Stimulated activated CD8-positive, alpha-beta memory T cell treated with anti-CD3 and anti-CD28 coated beads, Interleukin-4, amount 100 ng/mL, for 1 hour (primary cell): ENCODE measurements at places on chromosomes 16 and 17.
A peak's percentile ranks its signal among the peaks of the same experiment; 100 is the strongest.

- no peak for DNase-seq
Measured at GRCh38 chr16:89436366-89436765, 54.0 kb downstream of the ANKRD11 start.

GRCh38 chr17:33292201-33292980 is 704 bp downstream of the ASIC2 start:
- no peak for DNase-seq

GRCh38 chr17:57363998-57364643 is 107.8 kb downstream of the MSI2 start:
- no peak for DNase-seq

GRCh38 chr16:87337262-87337771 is 20.1 kb upstream of the C16orf95 start:
- DNase-seq = no peak

DNA sequence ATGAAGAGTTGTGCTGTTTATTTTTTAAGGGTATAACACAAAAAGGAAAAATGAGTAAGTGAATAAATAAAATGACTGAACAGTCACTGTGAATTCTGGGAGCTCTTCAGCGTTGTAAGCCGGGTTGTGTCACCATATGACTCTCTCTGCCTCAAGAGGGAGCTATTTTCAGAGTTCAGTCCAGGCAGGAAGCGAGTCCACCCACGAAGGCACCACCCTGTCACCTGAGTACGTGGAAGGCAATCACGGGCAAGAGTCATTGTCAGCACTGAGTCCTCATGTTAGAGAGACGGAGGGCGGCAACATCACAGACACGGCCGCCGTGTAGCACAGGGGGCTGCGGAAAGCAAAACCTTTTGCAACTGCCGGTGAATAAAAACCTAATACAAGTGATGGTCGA is 227.6 kb downstream of the UTP18 start:
- DNase-seq = no peak

GRCh38 chr16:90026135-90026534 is 6.9 kb upstream of the DBNDD1 start:
- no peak for DNase-seq

DNA sequence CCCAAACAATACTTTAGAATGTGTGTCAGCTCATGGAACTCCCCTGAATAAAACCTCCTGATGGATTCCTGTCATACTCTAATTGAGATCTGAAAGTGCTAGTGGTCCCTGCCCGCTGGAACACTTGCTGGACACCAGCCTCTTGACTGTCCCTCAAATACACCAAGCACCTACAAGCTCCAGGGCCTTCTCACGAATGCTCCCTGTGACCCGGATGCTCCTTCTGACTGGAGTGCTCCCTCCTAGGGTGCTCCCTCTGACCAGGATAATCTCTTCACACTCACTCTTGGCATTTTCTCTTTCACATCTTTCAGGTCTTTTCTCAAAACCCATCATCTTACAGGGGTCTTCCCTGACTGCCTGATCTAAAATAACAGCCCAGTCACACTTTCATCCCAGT is 205.9 kb downstream of the SLC39A11 start:
- DNase-seq = no peak

GRCh38 chr17:66229783-66230538 is 746 bp upstream of the APOH start:
- DNase-seq = no peak

DNA sequence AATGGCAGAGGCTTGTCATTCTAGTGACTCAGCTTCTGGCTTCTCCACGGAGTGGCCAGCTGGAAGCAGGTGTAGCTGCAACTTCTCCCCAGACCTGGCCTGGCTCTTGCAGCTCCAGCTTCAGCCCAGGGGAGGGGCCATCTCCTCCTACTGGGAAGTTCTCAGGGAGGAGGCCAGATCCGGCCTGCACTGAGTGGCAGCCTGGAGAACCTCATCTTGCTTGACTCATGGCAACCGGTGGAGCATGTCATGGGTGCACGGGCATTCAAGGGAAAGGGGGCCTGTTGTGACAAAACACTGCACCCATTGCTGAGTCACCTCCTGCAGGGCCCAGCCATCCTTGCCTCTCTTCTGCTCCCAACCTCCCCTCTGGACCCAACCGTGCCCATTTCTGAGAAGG is 273.9 kb upstream of the MAF start:
- DNase-seq = no peak

GRCh38 chr17:82318772-82319606 is 1.6 kb upstream of the CD7 start:
- no peak for DNase-seq

- DNase-seq = peak; percentile 52
Measured at GRCh38 chr17:49851387-49852291, 3.8 kb upstream of the TAC4 start.

- no peak for DNase-seq
Measured at GRCh38 chr16:66910175-66910940, 8.3 kb downstream of the CDH16 start.

GRCh38 chr16:21264571-21265036 is 13.5 kb downstream of the CRYM start:
- DNase-seq = no peak

DNA sequence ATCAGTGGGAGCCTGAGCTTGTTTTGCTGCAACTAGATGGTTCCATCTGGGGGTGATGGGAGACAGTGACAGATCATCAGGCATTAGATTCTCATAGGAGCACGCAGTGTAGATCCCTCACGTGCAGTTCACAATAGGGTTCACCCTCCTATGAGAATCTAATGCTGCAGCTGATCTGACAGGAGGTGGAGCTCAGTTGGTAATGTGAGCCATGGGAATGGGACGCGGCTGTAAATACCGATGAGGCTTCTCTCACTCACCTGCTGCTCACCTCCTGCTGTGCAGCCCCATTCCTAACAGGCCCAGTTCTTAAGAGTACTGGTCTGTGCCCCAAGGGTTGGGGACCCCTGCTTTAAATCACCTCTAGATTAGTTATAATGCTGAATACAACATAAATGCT is 137.5 kb upstream of the PLEKHM1 start:
- DNase-seq = no peak

GRCh38 chr16:58177353-58177710 is 20.6 kb downstream of the CSNK2A2 start:
- no peak for DNase-seq

DNA sequence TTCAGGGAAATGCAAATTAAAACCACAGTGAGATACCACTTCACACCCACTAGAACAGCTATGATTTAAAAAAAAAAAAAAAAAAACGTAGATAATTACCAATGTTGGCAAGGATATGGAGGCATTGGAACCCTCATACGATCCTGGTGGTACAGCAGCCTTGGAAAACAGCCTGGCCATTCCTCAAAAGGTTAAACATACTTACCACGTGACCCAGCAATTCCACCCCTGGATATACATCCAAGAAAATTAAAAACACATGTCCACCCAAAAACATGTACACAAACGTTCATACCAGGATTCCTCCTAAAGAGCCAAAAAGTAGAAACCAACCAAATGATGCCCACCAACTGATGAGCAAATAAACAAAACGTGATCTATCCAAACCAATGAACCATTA is 68.1 kb downstream of the GAS7 start:
- no peak for DNase-seq

DNA sequence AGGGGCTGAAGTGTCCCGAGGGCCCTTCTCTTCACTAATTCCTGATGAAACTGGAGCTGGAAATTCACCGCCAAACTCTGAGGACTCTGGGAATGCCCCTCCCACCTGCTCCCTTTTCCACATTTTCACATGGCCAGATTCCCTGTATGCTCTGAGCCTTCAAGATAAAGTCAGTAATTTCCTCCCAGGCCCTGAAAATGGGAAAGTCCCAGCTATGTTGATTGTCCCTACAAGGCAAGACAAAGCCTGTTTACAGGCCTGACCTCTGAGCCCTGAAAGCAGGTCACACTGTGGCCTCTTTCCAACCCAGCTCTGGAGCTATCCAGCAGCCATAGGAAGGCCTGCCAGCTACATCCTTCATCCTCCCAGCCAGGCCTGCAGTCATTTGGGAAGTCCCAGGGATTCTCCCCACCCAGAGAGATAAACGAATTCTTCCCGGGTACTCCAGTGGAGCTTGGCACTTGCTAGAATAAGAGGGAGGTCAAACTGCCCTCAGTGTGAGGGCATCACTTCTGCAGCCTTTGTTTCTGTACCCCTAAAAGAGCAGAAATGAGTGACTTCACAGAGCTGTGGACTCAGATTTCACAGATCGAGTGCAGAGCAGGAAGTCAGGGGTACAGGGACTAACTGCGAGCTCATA is 19.6 kb upstream of the CCL2 start:
- no peak for DNase-seq
